ENCODE measurements at places on chromosomes 12 and 14.

- peak; percentile 17 for DNase-seq
Measured at GRCh38 chr14:65042731-65043372, 56.2 kb downstream of the FNTB start.

- no peak for DNase-seq
Measured at GRCh38 chr12:79673354-79673753, 17.4 kb downstream of the PAWR start.

DNA sequence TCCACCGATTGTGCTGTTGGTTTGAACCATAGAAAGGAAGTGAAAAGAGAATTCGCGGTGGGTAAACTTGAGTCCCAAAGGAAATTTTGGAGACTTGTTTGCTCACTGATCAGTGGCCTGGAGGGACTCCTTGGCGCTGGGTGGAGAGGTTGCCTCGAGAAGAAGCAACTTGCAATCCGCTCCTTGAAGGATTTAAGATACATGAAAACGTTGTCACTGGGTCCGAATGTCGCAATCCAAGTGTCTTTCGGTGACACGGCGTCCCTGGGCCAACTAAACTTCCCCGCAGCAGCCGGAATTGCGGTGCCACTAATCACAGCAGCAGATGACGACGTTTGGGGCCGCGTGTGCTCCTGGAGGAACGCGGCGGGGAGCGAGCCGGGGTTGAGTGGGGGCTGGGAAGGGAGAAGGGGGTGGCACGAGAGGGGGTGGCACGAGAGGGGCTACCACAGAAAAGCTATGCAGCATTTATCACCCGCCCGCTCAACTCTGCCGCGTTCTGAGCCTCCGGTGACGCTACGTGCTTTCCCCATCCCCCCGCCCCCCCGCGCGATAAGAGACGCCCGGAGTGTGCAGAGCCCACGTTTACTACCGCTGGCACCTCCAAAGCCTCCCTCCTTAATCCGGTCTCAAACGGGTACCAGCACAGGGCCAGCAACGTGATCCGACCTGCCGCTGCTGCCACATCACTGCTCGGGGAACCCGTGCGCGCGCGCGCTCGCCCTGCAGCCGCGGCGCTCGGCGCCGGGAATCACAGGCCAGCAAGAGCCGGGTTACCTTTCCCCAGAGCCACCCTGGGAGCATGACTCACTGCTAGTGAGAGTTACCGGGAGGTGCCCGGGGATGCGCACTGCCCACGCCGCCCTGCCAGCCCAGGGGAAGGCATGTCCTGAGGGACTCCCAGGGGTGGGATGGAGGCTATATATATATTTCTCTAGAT lies 833 bp upstream of the BHLHE41 start:
- peak; percentile 53 for DNase-seq

GRCh38 chr12:22803725-22804124 lies 178.8 kb downstream of the ETNK1 start:
- DNase-seq = no peak

- DNase-seq = no peak
Measured at GRCh38 chr14:32366256-32366879, 37.3 kb downstream of the AKAP6 start.

GRCh38 chr12:38607295-38607694 lies 290.7 kb downstream of the ALG10B start:
- no peak for DNase-seq

DNA sequence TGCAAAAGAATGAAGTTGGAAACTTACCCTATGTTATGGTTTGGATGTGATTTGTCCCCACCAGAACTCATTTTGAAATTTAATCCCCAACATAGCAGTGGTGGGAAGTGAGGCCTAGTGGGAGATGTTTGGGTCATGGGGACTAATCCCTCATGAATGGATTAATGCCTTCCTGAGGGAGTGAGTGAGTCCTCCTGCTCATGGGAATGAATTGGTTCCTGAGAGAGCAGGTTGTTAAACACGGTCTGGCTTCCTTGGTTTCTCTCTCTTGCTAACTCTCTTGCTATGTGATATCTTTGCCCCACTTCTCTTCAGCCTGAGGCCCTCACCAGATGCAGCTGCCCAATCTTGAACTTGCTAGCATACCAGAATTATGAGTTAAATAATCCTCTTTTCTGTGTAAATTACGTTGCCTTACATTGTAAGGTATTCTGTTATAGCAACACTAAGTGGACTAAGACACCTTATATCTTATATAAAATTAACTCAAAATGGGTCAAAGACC lies 22.2 kb upstream of the CCDC91 start:
- no peak for DNase-seq

DNA sequence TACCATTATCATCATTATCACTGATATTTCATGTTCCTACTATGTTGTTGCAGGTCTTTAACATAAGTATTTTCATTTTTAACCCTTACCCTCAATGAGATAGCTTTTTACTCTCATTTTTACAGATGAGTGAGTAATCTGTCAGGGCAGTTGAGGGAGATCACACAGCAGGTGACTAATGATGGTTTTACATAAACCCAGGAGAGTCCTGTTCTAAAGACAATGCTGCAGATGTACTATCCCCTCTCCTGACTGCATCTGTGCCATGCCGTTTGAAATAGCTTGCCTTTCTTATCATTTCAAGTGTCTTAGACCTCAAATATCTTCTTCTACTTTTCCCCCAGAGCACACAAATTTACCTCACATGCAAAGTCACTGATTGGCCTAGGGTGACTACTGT lies 1552.1 kb upstream of the SEL1L start:
- no peak for DNase-seq

- DNase-seq = no peak
Measured at GRCh38 chr12:83161456-83161855, 474.8 kb downstream of the TMTC2 start.

Measured in CD4-positive, alpha-beta T cell treated with Interferon gamma for 1 hour (primary cell).